ENCODE measurements at places on chromosomes 12 and 14.

GRCh38 chr12:43011383-43011926 lies 421.9 kb upstream of the PRICKLE1 start:
- no peak for DNase-seq

GRCh38 chr14:76607510-76607909 lies 153.8 kb upstream of the VASH1 start:
- no peak for DNase-seq

DNA sequence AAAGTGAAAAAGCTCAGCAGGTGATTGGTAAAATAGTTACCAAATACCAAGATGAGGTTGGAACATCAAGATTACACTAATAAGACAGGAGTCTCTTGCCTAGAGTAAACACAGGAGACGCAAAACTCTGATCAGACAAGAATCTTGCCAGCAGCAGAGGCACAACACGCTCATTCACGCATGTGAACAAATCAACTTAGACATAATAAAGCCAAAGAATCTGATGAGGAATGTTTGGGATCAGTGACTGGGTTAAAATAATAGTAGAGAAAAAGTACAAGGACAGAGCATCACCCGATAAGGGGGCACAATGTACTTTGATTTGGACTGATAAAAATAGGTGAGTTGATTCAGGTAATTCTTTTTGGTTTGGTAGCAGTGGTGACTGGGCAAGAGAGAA lies 159.5 kb upstream of the GRIP1 start:
- no peak for DNase-seq

DNA sequence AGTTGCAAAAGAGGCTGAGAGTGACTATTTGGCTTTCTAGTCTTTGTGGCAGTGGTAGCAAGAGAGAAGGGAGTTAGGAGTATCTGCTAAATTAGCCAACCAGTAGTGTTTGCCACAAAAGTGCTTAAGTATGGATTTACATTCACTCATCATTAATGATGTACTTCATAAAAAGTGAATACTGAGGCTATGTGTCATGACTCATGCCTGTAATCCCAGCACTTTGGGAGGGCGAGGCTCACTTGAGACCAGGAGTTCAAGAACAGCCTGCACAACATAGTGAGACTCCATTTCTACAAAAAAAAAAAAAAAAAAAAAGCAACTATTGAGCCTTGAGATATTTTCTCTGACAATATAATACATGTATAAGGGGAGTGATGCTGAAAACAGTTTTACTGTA lies 36.8 kb downstream of the CCDC177 start:
- no peak for DNase-seq

DNA sequence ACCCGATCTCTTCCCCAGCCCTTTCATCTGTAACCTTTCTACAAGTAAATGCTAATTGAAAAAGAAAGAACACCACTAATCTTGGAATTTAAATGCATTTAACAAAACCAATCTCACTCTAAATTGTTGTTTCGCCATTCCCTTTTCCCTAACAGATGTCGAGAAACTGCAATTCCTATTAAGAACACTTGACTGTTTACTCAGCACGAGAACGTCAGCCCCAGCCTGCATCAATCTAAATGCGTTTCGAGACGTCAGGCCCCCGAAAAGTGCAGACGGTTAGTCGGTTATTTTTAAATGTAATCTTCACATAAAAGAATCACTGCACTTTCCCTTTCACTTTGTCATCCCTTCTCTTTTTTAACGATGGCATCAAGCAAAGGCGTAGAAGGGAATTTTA lies 837.6 kb downstream of the VRK1 start:
- no peak for DNase-seq

DNA sequence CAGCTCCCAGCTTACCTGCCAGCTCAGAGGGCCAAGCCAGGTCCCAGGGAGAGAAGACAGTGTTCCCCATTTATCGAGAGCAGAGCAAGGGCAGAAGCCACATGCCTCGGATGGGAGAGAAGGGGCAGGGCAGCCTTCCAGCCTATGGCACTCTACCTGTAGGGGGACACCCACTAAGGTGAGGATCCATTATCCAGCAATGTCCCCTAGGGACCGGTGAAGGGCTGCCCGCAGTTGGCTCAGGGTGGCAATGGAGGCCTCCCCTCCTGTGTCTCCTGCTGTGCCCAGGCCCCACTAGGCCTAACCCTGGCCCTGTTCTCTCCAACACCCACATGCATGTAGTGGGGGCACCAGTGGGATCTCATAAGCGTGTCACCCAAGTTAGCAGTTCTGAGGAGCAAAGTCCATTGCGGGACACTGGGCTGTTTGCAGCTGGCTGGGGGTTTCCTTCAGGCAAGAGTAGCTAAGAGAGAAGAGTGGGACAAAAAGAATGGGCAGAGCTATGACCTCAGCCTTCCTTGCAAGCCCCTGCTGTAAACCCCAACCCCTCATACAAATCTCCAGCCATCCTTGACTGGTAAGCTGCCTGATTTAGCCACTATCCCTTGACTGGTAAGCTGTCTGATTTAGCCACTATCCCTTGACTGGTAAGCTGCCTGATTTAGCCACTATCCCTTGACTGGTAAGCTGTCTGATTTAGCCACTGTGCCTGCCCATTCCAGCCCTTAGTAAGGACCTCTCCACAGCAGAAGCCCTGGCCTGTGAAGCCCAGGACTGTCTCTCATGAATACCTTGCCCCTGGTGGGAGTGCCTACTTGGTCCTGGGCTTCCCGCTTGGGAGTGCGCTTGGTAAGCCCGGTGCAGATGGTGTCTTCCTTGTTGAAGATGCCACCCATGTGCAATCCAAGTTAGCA lies 5.2 kb upstream of the ASB2 start:
- no peak for DNase-seq

- DNase-seq: peak; percentile 11
These were observed 1.3 kb downstream of the LRRK2 start for GRCh38 chr12:40225984-40226602.

DNA sequence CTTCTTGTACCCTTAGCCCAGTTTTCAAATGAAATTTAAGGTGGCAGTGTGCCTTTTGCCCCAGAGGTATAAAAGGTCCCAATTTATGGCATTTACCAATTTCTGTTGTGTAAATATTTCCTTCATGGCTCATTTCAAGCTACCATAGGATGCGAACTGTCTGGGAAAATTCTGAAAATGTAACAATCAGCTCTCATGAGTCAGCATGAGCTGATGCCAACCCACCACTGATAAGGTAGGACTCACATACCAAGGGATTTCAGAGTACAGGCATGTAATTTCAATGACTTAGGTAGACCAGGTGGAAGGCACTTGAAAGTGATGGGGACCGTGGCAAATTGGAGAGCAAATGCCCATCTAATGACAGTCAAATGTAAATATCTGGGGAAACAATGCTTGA lies 169.5 kb downstream of the TTC8 start:
- DNase-seq: no peak

DNA sequence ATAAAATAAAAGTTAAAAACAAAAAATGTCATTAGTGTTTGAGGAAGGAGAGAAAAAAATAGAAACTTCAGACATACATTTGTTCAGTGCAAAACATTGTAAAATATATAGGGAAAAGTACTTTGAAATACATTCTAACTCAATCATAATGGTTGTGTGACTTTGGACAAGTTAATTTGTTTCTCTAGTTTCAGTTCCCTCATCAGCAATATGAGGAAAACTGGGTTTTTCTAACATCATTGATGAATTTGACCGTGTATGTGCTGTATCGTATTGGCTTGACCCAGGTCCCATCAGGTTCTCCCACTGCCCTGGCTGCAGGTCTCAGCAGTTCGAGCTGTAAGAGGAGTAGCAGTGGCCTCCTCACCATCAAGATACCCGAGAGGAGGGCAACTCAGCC lies 173.9 kb upstream of the ATF7IP start:
- no peak for DNase-seq

DNA sequence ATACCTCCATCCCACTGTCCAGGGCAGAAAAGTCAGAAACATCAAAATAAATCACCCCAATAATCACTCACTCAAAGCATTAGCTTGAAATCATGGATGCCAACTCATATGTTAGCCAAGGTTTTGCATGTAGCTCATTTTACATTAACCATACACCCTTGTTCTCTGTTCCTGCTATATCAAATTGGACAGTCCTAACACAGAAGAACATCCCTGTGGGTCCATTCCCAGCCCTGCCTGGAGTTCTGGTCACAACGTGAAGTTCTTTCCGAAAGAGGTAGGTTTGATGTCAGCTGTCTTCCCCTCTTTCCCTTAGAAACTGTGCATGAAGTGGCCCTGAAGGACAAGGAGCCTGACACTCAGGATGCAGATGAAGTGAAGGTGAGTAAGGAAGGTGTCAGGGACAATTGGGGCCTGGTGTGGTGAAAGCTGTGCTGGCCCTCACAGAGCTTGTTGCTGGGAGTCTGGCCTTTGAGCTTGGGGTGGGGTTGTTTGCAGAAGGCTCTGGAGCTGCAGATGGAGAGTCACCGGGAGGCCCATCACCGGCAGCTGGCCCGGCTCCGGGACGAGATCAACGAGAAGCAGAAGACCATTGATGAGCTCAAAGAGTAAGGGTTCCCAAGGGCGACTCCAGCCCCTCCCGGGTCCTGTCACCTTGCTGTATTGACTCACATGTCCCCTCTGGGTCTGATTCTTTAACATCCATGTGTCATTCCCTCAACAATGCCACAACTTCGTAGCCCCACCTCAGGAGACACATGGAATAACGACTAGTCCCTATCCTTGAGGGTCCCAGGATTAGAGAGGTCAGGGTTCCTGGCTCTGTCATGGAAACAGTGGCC lies 15.0 kb upstream of the PIP4K2C start:
- no peak for DNase-seq

Data from cerebellar cortex (tissue), 1 donor.